Activated naive CD4-positive, alpha-beta T cell treated with anti-CD3 and anti-CD28 coated beads, Interleukin-2, amount 50 U/mL, for 72 hours (primary cell): ENCODE measurements at places on chromosomes 4 and X.

GRCh38 chr4:117311989-117312388 lies 226.6 kb upstream of the TRAM1L1 start:
- DNase-seq: no peak

DNA sequence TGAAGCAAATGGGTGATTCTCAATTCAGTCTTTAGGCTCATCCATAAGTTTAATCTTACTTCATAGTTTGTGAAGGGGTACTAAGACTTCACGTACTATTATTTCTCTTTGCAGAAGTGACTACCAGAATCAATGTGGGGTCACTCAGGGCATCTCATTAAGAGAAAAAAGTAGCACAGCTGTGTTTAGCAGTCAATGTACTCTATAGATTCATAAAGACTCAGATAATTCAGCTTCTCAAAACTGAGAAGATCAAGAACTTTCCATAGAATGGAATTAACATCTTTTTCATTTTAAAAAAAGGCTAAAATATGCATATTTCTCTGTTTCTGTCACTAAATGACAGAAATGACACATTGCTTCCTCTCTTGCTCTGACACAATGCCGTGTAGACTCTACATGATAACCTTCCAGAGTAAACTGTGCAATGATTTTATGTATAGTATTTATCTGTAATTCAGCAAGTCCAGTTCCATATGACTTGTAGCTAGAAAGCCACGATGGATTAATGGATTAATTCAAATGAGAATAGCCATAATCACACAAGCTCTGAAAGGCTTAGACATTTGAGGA lies 20.3 kb upstream of the LSM6 start:
- no peak for DNase-seq

DNA sequence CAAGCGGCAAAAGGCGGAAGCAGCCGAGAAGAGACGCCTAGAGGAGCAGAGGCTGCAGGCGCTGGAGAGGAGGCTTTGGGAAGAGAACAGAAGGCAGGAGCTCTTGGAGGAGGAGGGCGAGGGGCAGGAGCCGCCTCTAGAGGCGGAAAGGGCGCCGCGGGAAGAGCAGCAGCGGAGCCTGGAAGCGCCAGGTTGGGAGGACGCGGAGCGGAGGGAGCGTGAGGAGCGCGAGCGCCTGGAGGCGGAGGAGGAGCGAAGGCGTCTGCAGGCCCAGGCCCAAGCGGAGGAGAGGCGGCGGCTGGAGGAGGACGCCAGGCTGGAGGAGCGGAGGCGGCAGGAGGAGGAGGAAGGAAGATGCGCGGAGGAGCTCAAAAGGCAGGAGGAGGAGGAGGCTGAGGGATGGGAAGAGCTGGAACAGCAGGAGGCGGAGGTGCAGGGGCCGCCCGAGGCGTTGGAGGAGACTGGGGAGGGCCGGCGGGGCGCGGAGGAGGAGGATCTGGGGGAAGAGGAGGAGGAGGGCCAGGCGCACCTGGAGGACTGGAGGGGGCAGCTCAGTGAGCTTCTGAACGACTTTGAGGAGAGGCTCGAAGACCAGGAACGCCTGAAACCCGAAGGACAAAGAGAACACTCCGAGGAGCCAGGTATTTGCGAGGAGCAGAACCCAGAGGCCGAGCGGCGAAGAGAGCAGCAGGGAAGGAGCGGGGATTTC lies 72.9 kb downstream of the AASDH start:
- no peak for DNase-seq

- no peak for DNase-seq
These were observed at the start of gene MAGEB10 for GRCh38 chrX:27807690-27808089. Gene MAGEB10 (plus strand): TSS chrX:27807990. CDS start chrX:27821307, 13,317 bp downstream.

DNA sequence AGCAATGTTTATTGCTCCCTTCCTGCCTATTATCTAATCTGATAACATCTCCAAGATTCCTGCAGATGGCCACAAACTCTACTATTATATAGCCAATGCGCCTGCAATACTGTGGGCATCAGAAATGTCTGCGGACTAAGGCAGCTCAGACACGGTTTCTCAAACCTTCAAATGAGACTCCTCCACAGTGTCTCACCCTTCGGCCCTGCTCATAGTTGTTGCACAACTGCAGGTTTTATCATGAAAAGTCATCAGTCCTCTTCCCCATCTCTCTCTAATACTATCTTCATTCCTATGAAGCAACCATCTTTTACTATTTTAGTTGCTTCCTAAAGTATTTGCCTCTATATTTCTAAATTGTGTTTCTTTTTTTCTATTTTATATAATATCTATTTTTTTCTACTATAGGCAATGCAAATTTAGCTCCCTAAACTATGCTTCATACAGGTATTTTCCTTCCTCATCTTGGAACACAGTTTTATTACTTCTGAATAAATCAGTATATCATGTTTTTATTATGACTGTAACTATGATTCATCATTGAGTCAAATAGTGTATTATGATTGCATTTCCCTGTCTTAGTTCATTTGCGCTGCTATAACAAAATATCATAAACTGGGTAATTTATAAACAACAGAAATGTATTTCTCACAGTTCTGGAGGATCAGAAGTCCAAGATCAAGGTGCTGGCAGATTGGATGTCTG lies 129.7 kb upstream of the EDNRA start:
- no peak for DNase-seq

GRCh38 chrX:124771292-124771691 lies 424.9 kb downstream of the SH2D1A start:
- no peak for DNase-seq

DNA sequence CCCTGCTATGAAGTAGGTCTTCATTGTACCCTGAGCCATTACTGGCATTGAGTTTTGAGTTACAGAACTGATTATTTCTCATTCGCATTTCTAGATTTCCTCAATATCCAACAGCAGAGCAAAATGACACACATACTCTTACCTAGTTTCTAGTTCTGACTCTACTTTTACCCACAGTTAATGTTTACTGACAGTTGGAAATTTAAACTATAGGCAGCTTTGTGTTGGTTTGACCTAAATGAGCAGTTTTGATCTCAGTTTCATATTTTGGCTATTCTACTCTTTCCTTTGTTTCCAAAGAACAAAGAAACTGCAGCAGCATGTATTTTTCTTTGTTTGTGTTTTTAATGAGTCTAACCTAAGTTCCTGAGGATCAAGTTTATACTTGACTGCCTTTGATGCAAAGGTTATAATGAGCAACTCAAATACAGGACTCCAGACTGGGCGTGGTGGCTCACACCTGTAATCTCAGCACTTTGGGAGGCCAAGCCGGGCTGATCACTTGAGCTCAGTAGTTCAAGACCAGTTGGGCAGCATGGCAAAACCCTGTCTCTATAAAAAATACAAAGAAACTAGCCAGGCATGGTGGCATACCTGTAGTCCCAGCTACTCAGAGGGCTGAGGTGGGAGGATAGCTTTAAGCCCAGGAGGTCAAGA lies 30.4 kb downstream of the TXK start:
- no peak for DNase-seq

- no peak for DNase-seq
These were observed 207.7 kb downstream of the MGST2 start for GRCh38 chr4:139873111-139873860.

- no peak for DNase-seq
These were observed 111.9 kb upstream of the GALNT7 start for GRCh38 chr4:173056710-173057109.

- no peak for DNase-seq
These were observed 15.2 kb downstream of the EXOC1 start for GRCh38 chr4:55868581-55869090.

- no peak for DNase-seq
These were observed 16.9 kb downstream of the TAF7L start for GRCh38 chrX:101274198-101274597.

DNA sequence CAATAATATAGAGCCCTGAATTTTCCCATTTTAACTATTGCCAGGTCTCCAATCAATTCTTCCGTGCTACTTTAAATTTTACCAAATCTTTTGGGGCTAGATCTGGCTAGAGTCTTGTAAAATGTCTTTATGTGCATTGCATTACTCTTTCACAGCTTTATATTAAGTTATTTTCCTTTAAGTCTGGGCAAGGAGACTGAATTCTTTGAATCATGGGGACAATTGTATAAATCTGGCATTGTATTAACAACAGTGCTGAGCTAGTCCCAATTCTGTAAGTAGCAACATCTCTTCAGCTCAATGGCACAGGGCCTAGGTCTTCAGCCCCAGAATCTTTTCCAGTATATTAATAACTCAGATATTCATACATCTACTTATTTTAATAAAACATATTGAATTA lies 1080.4 kb upstream of the INTU start:
- DNase-seq: no peak

DNA sequence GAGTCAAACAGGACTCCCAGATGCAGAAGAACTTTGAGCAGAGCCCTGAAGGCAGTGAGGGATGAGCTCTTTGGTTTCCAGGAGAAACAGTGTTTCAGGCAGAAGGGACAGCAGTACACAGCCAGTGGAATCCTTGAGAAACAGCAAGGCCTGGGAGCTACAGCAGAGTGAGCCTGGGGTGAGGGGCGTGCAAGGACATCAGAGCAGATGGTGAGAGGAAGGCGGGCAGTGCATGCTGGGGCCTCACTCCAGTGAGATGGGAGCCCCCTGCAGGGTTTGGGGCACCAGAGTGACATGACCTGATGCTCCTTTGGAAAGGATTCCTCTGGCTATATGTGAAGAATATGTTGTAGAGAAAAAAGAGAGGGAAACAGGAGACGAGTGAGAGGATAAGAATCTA lies 98.1 kb upstream of the EGFL6 start:
- DNase-seq: no peak

GRCh38 chr4:174211622-174212044 lies 71.8 kb downstream of the FBXO8 start:
- no peak for DNase-seq

- DNase-seq: no peak
These were observed 48.4 kb downstream of the PRKG2 start for GRCh38 chr4:81166458-81167160.

DNA sequence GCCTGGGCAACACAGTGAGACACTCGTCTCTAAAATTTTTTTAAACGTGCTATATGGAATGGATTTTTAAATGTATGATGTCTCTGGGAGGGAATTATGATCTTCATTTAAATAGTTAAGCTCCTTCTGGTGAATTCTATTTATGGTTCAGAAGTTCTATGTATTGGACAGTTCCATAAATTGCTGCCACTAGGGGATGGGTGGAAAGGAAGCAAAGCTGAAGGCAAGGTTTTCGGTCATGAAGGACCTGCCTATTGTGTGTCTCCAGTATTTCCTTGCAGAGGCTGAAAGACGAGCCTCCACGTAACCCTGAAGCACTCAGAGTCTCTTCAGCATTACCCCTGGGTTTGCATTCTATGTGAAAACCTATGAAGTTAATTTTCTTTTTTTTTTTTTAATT lies 451.5 kb upstream of the FAT1 start:
- no peak for DNase-seq

GRCh38 chr4:7699825-7700224 lies 239.8 kb downstream of the AFAP1 start:
- no peak for DNase-seq

DNA sequence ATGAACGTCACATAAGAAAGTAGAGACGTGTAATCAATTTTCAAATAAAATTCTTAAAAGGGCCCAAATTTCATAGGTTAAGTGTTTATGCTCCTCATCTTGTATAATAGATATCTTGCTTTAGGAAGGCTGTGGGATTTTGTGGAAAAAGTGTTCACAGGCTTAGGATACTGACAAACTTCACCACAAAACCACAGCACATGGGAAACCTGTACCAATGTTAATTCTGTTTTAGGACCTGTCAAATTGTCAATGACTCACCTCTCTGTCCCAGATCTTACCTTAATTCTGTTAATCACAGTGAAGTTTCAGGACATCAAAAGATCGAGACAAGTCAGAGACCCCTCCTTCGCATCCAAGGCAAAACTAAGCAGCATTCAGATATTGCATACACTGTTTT lies 24.2 kb downstream of the FGFBP1 start:
- no peak for DNase-seq

GRCh38 chrX:18146954-18147353 lies 73.7 kb downstream of the BEND2 start:
- no peak for DNase-seq

- no peak for DNase-seq
These were observed 593.7 kb upstream of the BOD1L1 start for GRCh38 chr4:14221176-14221575.

GRCh38 chrX:127190381-127190780 lies 370.9 kb downstream of the PRR32 start:
- DNase-seq: no peak

GRCh38 chr4:64598066-64598465 lies 188.8 kb upstream of the TECRL start:
- DNase-seq: no peak

DNA sequence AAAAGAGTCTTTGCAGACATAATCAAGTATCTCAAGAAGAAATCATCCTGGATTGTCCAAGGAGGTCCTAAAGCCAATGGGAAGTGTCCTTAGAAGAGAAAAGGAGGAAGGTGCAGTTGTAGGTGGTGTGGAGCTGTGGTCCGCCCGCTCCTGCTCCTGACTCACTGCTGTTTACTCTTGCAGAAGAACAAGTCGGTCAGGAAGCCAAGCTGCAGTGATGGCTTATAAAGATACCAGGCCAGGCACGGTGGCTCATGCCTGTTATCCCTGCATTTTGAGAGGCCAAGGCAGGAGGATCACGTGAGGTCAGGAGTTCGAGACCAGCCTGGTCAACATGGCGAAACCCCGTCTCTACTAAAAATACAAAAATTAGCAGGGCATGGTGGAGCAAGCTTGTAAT lies 66.4 kb upstream of the ATP6AP2 start:
- no peak for DNase-seq

- DNase-seq: no peak
These were observed 65.9 kb upstream of the OGT start for GRCh38 chrX:71466979-71467523.

GRCh38 chr4:154030746-154031145 lies 241.9 kb upstream of the SFRP2 start:
- DNase-seq: no peak

- no peak for DNase-seq
These were observed 77.2 kb upstream of the SLC34A2 start for GRCh38 chr4:25578432-25578831.

DNA sequence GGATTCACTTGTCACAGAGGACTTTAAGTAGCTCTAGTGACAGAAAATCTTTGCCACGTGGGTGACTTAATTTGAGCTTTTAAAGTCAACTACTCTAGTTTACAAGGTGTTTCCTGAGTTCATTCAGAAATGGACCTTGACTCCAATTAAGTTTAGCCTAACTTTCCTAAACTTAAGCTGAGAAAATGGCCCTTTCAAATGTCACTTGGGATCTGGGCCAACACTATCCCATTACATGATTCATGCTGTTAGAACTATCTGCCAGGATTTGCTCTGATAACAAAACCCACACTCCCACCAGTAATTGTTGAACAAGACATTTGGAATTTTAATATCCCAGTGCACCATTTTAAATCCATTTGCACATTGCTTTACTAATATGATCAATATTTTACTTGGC lies 40.8 kb downstream of the C4orf46 start:
- no peak for DNase-seq

DNA sequence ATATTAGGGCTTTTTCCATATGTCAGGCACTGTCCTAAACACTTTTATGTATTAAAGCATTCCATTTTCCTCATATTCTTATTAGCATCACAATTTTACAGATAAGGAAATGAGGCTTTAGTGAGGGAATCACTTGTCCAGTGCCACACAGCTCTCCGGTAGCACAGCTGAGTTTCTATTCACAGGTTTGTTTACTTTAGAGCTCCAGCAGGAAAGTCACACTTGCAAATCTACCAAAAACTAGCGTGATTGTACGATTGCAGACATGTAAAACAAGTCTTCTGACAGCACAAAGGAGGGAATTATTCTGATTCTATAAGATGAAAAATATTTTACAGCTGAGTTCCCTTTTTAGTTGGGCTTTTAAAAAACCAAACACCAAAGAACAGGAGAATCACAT lies 472.1 kb downstream of the TMA16 start:
- DNase-seq: no peak

- DNase-seq: no peak
These were observed 106.8 kb upstream of the CBLL2 start for GRCh38 chrX:22165732-22166457.
